ENCODE measurements at places on chromosomes 5 and 9.

DNA sequence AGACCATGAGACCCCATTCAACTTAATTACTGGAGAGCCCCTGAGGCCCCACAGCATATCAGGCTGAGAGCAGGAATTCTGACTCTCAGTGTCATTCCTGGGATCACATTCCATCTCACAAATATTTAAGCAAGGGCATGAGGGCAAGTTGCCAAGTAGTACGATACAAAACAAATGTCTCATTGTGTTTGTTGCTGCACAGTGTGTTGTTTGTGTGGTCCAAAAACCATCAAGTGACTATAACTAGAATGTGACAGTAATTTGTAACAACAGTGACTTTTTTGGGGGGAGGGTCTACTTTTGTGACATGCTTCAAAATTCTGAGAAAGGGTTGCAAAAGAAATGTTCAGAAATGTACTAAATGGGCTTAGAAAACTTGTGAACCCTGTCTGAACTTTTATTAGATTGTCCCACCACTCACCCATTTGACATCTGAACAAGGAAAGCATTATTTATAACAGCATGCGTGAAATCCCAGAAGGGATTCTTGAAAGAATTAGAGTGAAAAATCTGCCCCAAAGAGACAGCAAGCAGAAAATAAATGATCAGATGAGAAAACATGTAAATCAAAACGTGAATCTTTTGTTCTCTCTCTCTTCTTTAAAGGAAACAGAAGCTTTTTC, 347.0 kb downstream of the NTRK2 start:
- DNase-seq = no peak

DNA sequence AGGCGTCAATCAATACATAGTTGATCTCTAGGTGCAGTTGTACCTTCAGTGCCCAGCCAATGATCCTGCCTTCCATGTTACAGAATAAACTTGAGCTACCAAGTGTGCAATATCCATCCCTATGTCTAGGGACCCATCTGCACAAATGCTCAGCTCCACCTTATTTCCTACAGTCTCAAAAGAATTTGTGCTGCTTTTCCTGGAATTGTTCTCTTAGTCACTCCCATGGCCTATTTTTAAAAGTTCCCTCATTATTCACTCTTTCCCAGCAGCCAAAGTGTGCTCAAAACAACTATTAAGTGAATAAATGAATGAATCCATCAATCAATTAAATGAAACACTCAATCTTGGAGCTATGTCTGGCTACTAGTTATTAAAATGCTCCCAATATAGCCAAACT, 14.7 kb downstream of the LIX1 start:
- DNase-seq = no peak

- DNase-seq = no peak
These were observed 133.6 kb downstream of the ATG10 start for GRCh38 chr5:82105457-82105856.

DNA sequence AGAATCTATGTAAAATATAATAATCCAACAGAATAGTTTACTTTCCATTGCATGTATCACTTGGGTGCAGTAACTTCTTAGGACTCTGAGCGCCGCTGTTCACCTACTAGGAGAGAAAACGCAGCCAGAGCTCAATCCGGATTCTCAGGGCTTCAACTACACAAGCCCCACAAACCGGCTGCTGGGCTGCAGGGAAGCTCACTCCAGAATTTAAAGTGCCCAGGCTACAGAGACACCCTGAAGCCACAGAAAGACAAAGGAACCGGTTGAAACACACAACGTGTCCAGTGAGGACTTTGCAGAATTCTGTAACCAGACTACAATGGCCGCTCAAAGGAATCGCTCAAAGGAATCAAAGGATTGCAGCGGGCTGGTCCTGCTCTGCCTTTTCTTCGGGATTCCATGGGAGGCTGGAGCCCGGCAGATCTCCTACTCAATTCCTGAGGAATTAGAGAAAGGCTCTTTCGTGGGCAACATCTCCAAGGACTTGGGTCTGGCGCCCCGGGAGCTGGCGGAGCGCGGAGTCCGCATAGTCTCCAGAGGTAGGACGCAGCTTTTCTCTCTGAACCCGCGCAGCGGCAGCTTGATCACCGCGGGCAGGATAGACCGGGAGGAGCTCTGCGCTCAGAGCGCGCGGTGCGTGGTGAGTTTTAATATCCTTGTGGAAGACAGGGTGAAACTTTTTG, at the start of gene PCDHGA10:
Gene PCDHGA10 (plus strand): TSS at position 134 of the 686 bp plus-strand sequence. CDS start 189 bp downstream, at position 323.
- DNase-seq = peak; percentile 55

- DNase-seq = no peak
These were observed 1.0 kb upstream of the ZCCHC7 start for GRCh38 chr9:37119360-37119759.

DNA sequence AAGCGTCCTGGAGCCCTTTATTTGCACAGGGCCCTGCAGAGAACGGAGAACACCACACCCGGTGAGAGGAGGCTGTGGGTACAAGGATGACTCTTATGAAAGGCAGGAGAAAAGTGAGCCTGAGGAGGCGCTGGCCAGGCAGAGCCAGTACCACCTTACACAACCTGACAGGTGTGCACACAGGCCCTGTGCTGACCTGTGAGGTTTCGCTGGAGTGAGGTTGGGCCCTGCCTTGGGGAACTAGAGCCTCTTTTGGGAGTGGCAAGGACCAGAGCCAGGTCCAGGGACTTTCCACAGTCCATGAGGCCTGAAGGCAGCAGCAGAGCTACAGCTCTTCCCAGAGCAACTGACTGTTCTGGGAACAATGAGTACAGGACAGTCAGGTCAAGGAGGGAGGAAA, 3.1 kb downstream of the SRD5A1 start:
- no peak for DNase-seq

GRCh38 chr9:12846035-12846434, 71.2 kb downstream of the LURAP1L start:
- DNase-seq = no peak

DNA sequence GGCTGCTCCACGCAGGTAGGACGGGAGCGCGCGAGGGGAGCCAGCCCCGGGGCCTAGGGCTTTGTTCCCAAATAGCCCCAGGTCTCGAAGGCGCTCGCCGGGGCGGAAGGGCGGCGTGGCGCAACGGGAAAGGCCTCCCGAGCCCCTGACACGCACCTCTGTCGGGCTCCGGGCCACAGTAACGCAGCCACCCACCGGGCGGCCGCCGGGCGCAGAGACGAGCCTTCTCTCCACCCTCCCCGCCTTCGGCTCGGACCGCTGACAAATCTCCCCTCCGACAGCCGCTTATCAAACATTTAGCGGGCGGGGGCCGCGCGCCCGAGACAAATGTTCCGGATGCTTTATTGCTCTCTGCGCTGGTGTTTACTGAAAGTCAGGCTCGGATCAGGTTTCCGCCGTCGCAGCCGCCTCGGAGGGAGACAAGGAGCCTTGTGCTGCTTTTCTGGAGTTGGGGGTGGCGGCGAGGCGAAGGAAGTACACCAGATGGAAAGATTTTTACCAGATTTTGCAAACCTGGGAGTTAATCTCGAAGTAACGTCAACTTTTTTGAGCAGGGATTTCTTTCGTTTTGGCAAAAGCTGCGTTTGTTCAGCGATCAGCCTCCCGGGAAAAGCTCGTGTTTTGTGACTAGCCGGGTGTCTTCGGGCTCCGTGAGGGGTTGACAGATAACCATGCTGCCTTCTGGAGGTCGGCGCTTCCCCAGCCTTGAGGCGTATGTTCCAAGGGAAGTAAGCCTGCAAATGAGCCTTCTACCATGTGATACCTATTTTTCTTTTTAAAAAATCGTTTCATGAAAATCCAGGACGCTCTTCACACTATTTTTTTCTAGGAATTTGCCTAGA, 950 bp downstream of the RGMB start:
- peak; percentile 51 for DNase-seq

GRCh38 chr5:139164020-139164419, 34.1 kb downstream of the SIL1 start:
- no peak for DNase-seq

GRCh38 chr5:22844155-22844554, 9.0 kb downstream of the CDH12 start:
- no peak for DNase-seq

DNA sequence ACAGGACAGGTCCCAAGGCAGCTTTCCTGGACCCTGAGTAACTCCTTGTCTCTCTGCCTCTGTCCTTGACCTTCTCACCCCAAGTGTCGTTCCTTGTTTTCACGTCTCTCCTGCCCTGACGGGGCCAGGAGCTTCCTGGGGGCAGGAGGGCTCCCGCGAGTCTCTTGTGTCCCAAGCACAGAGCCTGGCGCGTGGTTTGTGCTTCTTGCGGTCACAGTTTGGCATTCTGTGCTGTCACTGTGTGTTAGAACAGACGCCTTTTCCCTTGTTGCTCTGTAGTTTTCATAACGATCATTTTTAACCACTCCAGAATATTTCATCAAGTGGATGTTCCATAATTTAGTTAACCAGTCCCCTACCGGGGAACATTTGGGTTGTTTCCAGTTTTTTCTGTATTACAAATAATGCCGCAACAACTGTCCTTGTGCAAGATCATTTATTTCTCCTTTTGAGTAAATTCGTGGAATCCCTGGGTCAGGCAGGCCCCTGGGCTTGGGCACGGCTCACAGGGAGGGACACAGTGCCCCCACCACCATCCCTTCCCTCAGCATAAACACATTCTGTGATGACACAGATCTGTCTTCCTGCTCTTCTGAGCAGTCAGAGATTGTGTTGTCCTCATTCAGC, 71.9 kb downstream of the TSPAN17 start:
- DNase-seq = no peak

- no peak for DNase-seq
These were observed 13.4 kb downstream of the ABHD17B start for GRCh38 chr9:71897577-71897976.

- no peak for DNase-seq
These were observed 137.3 kb downstream of the FSTL4 start for GRCh38 chr5:133474851-133475590.

DNA sequence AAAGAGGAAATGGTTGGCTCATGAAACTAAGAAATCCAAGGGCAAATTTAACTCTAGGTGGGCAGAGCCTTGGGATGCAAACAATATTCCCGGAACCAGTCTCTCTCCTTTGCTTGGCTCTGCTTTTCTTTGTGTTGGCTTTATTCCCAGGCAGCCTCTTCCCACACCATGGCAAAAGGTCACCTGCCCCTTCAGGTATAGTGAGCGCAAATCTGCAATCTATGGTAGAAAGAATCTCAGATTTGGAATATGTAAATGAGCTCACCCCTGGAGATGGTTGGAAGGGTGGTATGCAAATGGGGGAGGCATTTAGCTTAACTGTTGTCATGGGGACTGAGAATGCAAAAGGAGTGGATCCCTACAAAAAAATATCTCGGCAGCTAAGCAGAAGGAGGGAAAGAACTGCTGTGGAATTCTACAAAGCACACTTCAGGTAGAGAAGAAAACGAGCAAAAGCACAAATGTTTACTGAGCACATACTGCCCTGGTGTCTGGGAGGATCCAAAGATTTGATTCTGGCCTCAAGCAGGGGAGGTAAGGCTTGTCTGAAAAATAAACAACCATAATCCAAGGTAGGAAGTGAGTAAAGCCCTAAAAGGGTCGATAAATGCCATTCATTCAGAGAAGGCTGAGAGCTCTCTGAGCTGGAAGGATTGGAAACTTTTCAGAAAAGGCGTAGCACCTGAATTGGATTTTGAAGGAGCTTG, 139.7 kb downstream of the TLE1 start:
- DNase-seq = no peak

GRCh38 chr5:179266291-179267070, 78.8 kb downstream of the ADAMTS2 start:
- no peak for DNase-seq

DNA sequence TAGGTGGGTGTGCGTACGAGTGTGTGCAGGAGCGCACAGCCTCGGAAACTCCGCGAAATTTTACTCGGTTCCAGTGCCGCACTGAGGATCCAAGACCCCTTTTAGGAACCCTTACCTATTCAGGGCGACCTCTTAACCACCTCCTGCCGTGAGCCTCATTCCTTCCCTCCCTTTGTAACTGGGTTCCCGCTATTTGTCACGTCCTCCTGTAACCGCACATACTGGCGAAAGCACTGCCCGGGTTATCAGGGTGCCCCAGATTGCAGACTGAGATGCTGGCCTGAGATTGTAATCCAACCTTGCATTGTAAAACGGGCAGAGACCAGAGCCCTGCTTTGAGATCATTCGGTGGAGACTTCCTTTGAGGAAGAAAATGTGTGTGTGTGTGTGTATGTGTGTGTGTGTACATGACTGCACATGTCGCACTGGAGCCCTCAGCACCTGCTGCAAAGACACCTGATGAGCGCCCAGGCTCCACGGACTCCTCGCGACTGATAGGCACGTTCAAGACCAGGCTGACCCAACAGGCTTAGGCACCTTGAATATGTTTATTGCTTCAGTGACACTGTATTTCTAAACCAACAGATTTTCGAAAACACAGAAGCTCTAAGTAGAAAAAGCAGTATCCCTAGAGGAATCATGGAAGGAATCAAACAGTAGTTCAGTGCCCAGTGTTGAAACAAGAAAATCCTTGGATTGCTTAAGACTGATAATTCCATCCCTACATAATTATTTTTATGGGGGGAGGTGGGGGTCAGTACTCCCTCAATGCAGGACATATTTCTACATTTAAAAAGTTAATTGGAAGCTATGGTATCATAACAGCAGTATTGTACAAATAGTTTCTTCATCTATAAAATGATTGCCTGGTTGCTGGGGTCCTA, 86.5 kb upstream of the TNFAIP8 start:
- no peak for DNase-seq

GRCh38 chr5:71790433-71790832, 71.4 kb downstream of the CARTPT start:
- no peak for DNase-seq

DNA sequence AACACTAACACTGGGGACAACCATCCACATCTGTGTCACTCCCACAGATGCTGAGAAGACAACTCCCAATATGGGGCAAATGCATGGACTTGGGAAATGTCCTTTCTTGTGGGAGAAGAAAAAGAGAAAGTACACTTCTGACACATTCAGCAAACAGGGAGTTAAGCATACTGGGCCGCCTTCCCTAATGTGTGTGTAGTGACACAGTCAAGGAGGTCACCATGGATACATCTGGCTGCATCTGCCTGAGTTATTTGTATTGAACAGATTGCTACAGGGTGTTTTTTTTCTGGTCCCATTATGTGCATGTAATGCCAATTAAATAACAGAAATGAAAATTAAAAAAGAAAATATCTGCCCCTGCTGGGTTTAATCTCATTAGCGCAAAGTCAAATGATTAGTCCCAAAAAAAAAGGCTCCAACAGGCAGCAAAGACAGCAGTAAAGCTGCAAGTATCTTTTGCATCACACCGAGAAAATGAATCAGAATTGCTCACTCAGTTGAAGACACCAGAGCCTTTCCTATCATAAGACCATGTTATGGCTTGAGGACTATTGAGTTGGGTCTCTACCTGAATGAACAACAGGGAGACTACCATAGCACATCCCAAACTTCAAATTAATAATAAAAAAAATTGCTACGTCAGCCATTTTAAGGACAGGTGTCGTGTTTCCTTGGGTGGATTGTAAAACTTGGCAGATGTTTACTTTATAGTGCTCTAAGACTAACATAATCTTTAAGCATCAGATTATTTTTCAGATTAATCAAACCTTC, 395.9 kb downstream of the DTWD2 start:
- no peak for DNase-seq

DNA sequence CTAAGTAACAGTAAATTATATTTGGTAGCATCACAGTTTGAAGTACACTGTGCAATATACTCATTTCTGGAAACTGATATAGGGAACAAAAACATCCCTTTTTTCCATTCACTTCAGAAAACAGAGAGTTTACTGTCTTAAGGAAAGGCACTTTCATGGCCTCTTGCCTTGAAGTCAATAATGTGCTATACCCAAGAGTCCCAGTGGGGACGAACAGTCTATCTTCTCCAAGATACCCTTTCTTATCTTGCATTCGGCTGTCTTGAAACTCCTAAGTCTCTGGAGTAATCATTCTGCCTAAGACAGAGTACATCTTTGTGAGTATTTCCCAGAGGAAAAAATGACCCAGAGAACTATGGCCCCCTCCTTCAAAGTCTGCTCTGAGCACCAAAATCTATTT, 107.1 kb downstream of the SLC1A3 start:
- DNase-seq = no peak
